ENCODE measurements at places on chromosomes 6 and 20.

- DNase-seq: no peak
These were observed 97.9 kb downstream of the CFAP61 start for GRCh38 chr20:20150241-20150640.

DNA sequence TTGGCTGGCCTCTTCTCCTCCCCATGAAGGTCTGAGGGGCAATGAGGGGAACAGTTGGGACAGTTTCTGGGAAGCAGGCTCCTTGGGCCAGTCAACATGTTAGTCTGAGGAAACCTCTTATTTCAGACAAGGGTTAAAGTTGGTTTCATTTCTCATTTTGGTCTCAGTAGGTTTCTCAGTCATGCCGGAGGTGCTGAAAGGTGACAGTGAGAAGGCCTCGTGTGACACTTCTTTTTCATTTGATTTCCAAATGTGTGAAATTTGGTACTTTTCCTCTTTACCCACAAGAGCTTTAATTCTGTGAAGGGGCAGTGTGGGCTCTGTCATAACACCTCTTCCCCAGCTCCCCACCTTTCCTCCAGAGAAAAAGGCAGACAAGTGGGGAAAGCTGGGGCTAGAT is 7.5 kb upstream of the GLP1R start:
- DNase-seq: no peak

DNA sequence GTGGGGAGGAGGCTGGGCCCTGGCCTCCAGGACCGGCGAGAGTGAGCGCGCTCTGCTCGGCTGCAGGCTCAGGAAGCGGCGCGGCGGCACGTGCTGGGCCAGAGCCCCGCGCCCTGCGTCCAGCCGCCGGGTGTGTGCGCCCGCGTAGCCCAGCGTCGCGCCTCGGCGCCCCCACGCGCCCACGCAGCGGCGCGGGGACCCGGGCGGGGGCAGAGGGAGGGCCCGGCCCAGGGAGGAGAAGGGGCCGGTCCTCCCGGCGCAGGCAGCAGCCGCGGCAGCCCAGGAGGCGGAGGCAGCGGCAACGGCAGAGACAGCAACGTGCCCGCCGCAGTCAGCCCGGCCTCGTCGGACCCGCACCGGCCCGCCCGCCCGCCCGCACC is at the start of gene EYA2:
Gene EYA2, plus strand, starts transcription at position 265 of the 380 bp plus-strand sequence. CDS start 95,168 bp downstream, outside the sequence.
- DNase-seq: no peak

GRCh38 chr6:162377735-162378134 is 349.8 kb downstream of the PRKN start:
- DNase-seq: no peak

GRCh38 chr6:130507666-130508028 is 141.8 kb downstream of the TMEM200A start:
- DNase-seq: no peak
